ENCODE measurements at places on chromosomes 1 and 21. TPM values are rescaled to one million over a fixed set of nuclear protein-coding genes. Genes with fewer than 3 reads are reported as not detected.

PGLYRP4 gene
- total RNA-seq, result not detected

CNN3 gene
- total RNA-seq, result 330 TPM

MTX1 gene
- total RNA-seq, result 76.9 TPM

TTC24 gene
- not detected for total RNA-seq

INTS3 gene
- 17.8 TPM for total RNA-seq

LRRC40 gene
- 22.9 TPM for total RNA-seq

HIVEP3 gene
- total RNA-seq, result 2.7 TPM

MTARC1 gene
- total RNA-seq, result 3.1 TPM

NEXN gene
- total RNA-seq, result 7.0 TPM

S100A14 gene
- total RNA-seq, result not detected

RHEX gene
- total RNA-seq, result not detected

CLDN19 gene
- total RNA-seq, result not detected

GBP7 gene
- total RNA-seq, result not detected

OSCP1 gene
- 4.5 TPM for total RNA-seq

IL12RB2 gene
- total RNA-seq, result not detected

LYPD8 gene
- total RNA-seq, result not detected

TSPAN2 gene
- total RNA-seq, result 0.44 TPM

LCA5L gene
- total RNA-seq, result 0.07 TPM

CYP4Z1 gene
- not detected for total RNA-seq

TMEM61 gene
- total RNA-seq, result not detected

ALX3 gene
- not detected for total RNA-seq

LRRC42 gene
- 29.2 TPM for total RNA-seq

Measured in mammary microvascular endothelial cell (primary cell).